Iris pigment epithelial cell (primary cell): ENCODE measurements at places on chromosomes 2 and 18.

GRCh38 chr2:177155631-177156030 is 57.0 kb upstream of the HNRNPA3 start:
- no peak for DNase-seq

DNA sequence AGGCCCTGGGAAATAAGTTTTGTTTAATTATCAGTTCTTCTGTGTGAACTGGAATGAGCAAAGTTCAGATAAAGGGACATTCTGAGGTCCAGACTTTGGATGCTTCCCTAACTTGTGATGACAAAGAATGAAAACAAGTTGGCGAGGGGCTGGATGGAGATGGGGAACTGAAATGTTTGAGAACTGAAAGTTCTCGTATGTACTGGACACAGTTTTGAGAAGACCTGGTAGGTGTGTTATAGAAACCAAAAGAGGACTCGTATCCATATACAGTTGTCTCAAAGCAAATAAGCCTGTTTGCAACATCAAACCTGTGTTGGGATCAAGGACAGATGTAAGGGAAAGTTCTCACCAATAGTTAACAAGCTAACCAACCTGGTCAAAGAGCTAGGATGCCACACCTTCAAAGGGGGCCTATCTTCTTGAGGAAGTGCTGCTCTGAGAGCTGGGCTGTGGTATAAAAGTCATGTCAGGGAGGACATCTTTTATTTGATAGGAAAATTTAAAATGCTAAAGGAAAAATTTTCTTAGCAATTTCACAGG is at the start of gene UPP2:
TSS of gene UPP2 (plus strand) at position 493 of the 543 bp plus-strand sequence. CDS start 188 bp downstream, outside the sequence.
- DNase-seq: no peak

DNA sequence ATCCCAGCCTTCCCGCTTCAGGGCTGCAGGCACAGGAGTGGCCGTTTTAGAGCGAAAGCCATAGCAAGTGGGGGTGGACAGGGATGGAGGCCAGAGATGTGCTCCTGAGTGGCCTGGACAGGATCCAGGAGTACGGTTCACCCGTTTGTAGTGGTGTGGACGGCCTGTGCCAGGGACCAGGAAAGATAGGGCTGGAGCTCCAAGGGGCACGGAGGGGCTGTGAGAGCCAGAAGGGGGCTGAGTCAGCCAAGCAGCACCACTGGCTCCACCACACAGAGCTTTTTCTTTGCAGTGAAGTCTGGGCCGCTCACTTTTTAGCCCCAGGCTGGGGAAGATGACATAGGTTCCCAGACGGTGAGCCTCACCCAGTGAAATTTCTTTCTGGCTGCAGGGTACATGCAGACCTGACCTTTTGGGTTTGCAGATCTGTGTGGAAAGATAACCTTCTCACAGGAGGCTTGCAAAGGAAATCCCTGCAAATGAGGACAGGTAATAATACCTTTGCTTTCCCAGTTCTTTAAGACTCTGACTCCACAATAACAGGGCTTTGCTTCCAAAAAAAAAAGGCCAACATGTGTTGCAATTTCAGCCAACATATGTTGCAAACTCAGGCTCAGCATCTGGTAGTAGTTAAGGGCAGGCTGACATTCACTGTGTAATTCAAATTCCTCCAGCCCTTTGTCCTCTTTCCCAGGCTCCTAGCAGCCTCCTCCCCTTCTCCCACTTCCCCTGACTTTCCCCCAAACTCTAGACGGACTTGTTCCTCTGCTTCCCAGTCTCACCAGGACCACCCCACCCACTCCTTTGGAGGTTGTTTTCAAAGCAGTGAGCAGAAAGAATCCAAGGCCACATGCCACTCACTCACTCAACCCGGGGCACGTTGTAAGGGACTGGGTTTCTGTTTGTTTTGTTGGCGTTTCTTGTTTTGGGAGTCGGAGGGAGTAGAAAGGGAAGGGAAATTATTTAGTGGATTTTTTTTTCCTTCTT is 20.3 kb upstream of the LAPTM4A start:
- DNase-seq: peak; percentile 93

GRCh38 chr18:25261768-25262167 is 90.2 kb downstream of the ZNF521 start:
- no peak for DNase-seq

DNA sequence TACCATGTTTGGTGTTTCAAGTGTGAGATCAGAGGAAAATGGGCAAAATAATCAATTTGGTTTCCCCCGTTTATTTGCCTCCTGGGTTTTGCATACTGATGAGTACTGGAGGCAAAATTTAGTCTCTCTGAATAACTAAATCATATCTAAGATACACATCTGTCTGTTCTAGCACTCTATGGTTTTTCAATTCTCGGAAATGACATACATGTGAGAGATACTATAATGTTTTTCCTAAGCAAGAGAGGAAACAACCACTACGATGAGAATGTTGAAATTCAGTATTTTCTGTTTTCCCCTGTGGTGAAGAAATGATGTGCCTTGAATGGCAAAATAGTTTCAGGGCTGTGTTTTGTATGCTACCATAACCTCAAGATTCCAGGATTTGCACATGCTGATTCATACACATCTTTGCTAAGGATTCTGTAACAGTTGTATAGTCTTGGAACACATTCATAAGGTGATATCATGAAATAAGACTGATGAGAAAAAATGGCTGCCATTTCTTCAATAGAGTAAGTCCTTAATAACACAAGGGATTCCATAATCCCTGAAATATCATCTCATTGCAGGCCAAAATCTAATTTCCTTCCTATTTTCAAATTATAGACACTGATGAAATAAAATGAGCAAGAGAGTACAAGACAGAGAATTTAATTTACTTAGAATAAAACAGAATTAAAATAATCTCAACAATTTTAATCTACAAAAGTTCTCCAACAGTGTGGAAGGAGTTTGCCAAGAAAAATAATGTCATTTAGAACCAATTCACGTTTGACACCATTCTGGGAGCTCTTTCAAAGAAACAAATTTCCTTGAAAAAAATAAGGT is 316.6 kb downstream of the FIGN start:
- peak; percentile 19 for DNase-seq

GRCh38 chr2:233270366-233270765 is 18.9 kb downstream of the ATG16L1 start:
- DNase-seq: no peak

DNA sequence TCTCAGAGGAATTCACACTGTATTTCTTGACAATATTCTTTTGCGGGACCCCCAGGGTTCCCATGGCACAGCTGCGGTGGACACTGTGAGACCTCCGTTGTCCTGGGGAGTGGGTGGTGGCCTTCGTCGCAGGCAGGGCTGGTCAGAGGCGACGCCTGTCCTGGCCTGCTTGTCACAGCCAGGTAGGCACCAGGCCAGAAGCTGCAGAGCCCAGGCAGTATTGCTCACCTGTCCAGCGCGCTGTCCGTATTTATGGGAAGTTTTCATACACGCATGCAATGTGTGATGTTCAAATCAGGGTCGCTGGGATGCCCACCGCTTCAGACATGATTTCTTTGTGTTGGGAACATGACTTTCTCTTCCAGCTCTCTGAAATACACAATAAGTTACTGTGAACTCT is 126.6 kb downstream of the RTP5 start:
- no peak for DNase-seq

DNA sequence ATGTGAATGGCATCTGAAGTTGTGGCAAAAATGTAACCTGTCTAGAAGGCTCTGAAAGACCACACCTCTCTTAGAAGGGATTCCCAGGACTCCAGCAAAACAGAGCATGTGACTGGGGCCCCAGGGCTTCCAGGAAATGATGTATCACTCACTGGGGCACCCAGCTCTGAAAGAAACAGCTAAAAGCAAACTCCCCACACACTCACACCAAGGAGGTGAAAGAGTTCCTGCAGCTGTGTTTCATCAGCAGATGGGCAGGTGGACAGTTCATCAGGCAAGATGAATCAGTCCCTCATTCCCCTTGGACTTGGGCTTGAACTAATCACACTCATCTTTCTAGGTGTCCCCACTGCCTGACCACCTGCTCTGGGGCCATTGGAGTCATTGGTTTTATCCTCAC is 76.2 kb downstream of the CCBE1 start:
- peak; percentile 66 for DNase-seq

DNA sequence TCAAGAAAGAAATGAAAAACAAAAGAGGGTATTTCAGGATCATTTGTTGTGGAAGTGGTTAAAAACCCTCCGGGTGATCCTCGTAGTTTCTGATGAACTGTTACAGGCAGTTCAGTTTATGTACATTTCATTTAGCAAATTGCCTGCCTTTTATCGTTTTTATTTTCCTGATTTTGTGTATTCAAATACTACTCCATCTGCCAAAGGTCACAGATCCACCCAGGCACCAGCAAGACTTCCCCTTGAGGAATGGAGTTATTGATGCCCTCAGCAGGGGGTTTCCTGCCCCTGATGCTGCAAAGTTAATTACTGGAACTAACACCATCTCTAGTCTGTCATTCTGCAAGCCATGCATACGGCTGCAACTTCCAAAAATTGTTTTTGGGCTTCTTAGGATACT is 641.9 kb downstream of the SLC4A3 start:
- no peak for DNase-seq
